NCI-H1048 (cell line): ENCODE measurements at places on chromosomes 2 and 18.

DNA sequence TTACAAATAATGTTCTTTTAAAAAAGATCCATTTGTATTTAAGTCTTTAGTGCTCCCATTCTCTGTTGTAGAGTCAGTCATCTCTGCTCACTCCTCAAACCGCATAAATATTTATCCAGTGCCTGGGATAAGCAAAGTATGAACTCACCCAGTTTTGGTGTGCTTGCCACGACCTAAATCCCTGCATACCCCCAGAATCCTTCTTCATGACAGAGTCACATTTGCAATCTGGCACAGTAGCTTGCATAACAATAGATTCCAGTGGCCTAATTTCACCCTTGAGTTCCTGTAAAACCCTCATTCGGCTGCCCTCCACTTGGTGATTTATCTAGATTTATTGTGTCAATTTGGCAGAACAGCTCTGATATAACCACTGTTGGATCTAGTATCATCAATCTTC lies 92.9 kb downstream of the DTNA start:
- no peak for DNase-seq

DNA sequence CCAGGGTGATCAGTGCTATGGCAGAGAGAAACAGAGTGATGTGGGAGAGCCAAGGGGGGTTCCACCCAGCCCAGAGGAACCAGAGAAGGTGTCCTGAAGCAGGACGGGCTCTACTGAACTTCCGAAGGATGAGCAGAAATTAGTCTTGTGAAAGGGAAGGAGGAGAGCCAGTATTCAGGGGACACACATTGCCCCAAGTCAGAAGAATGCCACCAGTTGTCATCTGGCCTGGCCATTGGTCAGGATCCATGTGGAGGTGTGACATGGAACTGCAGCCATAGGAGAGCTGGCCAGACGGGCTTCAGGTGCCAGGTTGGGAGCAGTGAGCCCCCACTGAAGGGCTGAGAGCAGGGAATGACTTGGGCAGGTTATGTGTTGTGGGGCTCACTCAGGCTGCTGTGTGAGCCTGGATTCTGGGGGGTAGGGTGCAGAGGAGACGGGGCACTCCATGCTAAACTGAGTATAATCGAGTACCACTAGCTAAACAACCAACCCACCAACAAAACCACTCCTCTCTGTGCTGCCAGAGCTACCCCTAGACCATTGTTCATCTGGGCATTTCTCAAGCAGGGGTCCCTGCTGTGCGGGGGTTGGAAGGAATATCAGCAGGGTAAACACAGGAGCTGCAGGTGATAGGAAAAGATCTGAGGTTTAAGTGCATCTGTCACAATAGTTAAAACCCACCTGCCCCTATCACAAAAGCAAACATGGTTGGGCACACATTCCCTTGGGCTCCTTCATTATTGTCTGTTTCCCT lies 25.3 kb downstream of the MARCO start:
- no peak for DNase-seq

- DNase-seq: no peak
These were observed 123.8 kb upstream of the ZEB2 start for GRCh38 chr2:144643537-144644336.

- no peak for DNase-seq
These were observed 146.4 kb downstream of the FTCDNL1 start for GRCh38 chr2:199704358-199705238.

DNA sequence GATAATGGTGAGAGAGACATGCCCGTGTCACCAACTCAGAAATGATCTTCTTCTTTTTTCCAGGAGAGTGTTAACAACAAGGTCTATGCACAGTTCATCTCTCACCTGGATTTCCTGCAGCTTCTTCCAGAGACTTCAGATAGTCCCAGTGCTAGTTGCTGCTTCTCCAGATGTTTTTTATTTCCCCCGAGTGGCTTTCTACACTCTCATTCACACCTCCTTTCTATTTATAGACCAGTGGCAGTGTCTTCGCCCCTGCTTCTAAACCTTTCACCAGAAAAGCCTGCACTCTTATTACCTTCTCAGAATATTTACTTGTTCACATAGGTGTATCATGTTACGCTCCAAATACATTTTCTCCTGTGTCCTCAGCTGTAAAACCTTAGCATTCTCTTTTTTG lies 558.8 kb upstream of the CHAC2 start:
- DNase-seq: no peak

DNA sequence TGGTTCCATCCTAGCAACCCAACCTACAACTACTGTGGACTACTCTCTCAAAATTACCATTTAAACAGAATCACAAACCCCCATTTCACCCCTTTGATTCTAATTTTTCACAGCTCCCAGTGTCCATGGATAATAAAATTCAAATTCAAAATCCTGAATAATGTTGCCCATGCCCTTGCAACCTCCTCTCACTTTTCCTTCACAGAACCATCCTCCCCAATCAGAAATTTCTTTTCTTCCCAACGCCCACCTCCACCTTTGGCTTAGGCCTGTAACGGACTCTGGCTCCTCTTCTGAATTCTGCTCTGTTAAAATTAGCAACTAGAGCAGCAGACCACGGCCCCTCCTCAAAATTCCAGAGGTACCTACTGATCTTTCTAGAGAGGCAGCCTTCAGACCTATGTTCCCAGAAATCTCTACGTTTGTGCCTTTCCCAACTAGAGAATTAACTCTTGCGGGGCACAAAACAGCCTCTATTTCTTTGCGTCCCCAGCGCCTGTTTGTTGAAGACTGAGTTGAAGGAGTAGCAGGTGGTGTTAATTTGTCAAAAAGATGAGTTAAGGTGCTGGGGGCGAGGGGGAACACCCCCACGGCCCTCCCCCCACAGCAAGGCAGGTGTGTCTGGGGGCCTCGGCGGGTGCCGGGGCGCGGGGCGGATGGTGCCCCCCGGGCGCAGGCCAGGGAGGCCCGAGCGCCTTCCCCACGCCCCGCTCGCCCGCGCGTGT lies 428 bp upstream of the MAP3K20 start:
- DNase-seq: no peak

- no peak for DNase-seq
These were observed 143.6 kb upstream of the MAP3K20 start for GRCh38 chr2:172931918-172932520.

GRCh38 chr2:158477202-158477601 lies 20.4 kb downstream of the PKP4 start:
- DNase-seq: no peak

DNA sequence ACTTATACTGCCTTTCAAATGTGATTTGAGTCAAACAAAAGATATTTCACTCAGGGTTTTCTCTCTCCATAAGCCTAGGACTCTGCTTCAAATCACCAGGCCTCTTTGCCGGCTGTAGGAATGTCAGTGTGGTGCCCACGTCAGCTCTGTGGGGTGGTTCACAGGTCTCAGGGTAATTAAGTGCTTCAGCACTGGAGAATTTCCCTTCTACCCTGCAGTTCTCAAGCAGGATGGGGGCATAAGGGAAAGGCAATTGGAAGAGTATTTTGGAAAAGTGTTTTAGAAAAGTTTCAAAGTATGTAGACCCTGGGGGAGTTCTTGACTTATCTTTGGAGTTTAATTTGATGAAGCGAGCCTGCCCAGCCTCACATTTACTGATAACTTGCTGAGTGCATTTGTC lies 9.6 kb downstream of the CNGA3 start:
- DNase-seq: no peak

GRCh38 chr2:148704247-148704646 lies 59.7 kb downstream of the EPC2 start:
- no peak for DNase-seq

GRCh38 chr2:195823206-195823605 lies 166.2 kb downstream of the SLC39A10 start:
- no peak for DNase-seq
